ENCODE measurements at places on chromosomes 16 and 17.

GRCh38 chr17:9811086-9811485 lies 10.8 kb downstream of the GSG1L2 start:
- DNase-seq, result no peak

- no peak for DNase-seq
Measured at GRCh38 chr16:58105631-58106030, 23.6 kb downstream of the CFAP20 start.

DNA sequence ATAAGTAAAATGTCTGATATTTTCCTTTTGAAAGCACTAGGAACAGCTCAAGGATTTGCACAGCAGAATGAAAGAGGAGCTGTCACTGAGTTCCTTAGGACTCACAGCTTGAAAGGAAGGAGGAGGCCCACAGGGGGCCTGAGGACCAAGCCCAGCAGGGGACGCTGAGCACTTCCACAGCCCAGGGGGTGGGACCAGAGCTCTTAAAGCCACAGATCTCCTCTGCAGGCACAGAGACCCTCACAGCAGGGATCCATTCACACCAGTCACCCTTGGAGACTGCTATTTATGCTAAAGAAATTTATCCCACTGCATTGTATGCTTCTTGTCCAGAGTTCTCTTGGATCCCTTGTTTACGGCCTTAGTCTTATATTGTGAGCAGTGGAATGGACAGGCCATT lies 253.3 kb downstream of the STX8 start:
- DNase-seq, result no peak

DNA sequence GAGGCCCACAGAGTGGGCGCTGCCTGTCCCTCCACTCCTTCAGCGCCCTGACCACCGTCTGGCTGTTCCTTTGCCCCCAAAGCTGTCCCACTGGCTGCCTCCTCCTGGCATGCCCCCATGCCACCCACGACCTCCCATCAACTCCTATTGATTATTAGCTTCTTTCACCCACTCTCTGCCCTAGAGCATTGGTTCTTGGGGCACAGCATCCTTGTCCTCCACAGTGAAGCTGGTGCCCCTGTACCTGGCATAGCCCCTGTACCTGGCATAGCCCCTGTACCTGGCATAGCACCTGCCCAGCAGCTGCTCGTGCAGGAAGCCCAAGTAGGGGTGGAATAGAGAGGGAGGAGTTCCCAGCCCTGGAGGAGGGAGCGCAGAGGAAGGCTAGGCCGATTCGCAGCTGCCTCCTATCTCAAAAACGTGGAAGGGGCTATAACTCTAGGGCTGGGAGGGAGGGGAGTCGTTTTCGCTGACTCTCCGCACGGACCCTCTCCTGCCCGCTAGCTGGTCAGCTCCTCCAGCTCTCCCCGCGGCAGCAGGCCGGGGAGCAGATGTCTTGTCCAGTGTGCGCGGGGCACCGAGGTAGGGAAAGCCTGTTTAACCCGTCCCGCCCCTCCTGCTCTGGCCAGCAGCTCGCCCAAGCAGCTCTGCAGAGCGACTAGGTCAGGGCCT lies 5.7 kb upstream of the ACTG1 start:
- no peak for DNase-seq

GRCh38 chr17:7886227-7887037 lies 2.2 kb upstream of the CHD3 start:
- peak; percentile 34 for DNase-seq

GRCh38 chr17:59406808-59407381 lies 75.4 kb downstream of the YPEL2 start:
- DNase-seq, result peak; percentile 40

- DNase-seq, result peak; percentile 59
Measured at GRCh38 chr16:74623214-74623838, 16.4 kb upstream of the GLG1 start.

- DNase-seq, result peak; percentile 10
Measured at GRCh38 chr16:27973678-27974077, 89.8 kb downstream of the GSG1L start.

GRCh38 chr16:56911771-56912571 lies 20.0 kb upstream of the HERPUD1 start:
- DNase-seq, result no peak

DNA sequence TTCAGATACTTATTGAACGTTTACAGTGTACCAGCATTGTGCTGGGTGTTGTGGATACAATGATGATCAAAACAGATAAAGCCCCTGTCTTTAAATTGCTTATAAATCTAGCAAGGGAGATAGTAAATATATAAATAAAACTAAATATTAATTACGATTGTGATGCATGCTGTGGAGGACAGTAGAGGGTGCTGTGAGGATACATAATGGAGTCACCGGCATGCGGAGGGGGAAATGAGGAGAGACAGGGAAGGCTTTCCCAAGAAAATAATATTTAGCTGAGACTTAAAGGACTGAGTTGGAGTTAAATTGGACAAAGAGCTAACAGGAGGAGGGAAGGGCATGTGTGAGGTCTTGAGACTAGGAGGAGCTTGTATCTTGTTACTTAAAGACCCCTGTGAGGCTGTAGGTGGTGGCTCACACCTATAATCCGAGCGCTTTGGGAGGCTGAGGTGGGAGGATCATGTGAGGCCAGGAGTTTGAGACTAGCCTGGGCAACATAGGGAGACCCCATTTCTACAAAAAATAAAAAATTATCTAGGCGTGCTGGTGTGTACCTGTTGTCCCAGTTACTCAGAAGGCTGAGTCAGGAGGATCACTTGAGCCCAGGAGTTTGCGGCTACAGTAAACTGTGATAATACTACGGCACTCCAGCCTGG lies 2.4 kb downstream of the DHRS7B start:
- DNase-seq, result no peak

- DNase-seq, result no peak
Measured at GRCh38 chr17:3818786-3819185, 17.8 kb upstream of the ITGAE start.

- DNase-seq, result no peak
Measured at GRCh38 chr17:22409160-22409751, 716.9 kb downstream of the KCNJ18 start.

- DNase-seq, result no peak
Measured at GRCh38 chr17:77409282-77410161, 268.8 kb downstream of the SEC14L1 start.

DNA sequence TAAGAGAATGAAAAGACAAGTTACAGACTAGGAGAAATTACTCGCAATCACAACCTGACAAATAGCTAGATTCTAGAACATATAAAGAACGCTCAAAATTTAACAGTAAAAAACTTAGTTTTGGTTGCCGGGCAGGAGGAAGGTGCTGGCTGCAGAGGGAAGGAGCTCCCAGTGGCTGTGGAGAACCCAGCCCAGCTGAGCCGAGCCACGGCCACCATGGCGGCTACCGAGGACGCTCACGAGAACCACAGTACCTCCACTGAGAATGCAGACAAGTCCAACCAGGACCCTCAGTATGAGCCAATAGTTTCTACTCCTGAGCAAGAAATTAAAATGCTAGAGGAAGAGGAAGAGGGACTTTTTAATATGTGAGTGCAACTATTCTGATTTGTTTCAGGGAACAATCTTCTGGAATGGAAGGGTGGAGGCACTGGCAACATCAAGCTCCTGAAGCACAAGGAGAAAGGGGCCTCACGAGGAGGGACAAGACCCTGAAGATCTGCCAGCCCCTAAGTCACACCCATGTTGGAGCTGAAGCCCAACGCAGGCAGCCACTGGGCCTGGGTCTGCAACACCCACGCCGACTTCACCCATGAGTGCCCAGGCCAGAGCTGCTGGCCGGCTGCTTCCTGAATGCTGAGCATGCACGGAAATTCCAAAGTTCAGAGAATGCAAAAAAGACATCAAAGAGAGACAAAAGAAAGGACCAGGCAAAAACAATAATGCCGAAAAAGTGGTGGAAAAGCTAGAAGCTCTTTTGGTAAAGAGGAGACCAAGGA lies 55.0 kb downstream of the DNAH17 start:
- no peak for DNase-seq

- DNase-seq, result no peak
Measured at GRCh38 chr17:27647765-27648164, 16.8 kb downstream of the LGALS9 start.

DNA sequence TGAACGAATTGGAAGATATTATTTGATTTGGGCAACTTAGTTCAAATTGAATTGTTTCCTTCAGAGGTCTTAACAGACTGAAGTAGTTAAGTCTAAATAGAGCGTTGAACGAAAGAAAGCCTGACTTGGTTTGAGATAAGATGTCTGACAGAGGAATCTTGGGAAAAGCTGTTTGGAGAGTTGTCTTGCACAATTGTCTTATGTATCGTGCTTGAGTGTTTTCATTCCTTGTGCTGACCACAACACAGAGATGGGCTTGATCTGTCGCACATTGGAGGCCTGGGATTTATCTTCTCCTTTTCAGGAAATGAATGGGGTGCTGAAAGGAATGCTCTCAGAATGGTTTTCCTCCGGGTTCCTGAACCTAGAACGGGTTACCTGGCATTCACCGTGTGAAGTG lies 7.8 kb downstream of the MLYCD start:
- no peak for DNase-seq

- DNase-seq, result peak; percentile 64
Measured at GRCh38 chr16:79171931-79172705, 428.4 kb downstream of the MAF start.

DNA sequence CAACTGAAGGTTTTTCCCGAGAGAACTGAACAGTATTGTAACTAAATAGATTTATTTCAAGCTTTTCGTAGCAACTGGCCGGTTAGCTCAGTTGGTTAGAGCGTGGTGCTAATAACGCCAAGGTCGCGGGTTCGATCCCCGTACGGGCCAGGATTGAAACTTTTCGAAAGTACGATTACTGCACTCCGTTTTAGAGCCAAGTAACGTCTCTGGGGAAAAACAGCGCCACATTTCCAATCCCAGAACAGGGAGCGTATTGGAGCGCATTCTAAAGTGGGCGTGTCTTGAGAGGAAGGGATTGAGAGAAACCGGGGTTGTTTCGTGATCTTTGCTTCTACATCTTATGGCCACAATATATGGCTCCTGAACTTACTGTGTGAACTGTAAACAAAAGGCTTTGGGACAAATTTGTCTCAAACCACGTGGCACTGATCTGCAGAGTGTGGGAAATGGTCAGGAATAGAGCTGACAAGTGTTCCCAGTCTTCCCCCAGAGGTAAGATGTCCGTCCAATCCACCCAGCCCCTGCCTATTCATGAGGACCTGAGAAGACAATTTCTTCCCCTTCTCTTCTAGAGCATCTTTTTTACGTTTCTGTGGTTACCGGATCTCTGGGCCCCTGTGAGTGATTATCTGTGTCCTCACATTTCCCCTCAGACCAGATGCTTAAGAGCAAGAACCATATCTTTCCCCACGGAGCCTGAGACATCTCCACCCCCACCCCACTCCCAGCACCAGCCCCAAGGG lies 2.3 kb downstream of the BORCS6 start:
- DNase-seq, result peak; percentile 89

GRCh38 chr17:49968405-49969133 lies 421 bp upstream of the DLX4 start:
- DNase-seq, result peak; percentile 73

DNA sequence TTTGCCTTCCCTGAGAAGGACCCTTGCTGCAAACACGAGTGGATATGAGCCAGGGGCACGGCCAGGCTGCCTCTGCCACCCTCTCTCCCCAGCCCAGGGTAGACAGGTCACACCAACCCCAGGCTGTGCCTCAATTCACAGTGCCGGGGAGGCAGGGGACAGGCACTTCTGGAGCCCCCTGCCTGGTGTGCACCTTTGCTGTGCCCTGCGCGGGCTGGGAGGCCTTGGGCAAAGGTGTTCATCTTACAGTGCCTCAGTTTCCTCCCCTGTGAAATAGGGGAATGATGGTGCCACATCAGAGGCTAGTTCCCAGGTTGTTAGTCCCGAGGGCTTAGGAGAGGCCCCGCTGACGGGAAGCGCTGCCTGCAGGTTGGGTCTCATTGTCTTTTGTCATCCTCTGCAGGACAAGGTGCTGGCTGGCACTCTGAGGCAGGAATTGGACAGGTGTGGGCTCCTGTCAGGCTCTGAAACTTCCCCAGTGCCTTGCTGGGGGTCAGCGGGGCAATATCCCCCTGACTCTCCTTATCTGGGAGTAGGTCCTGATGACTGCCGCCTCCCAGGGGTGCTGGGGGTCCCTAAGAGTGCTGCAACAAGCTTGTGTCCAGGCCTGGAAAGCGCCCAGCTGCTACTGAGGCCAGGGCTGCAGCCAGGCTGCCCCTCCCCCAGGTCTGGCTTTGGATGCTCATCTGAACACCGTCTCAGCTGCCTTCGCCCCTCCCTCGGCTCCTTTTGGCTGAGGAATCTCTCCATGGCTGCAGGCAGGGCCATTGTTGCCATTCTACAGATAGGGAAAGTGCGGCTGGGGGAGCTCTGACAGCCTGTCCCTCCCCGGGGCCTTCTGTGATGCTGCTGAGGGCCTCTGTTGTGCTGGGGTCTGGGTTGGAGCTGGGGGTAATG lies 3.1 kb downstream of the PRSS21 start:
- DNase-seq, result no peak

DNA sequence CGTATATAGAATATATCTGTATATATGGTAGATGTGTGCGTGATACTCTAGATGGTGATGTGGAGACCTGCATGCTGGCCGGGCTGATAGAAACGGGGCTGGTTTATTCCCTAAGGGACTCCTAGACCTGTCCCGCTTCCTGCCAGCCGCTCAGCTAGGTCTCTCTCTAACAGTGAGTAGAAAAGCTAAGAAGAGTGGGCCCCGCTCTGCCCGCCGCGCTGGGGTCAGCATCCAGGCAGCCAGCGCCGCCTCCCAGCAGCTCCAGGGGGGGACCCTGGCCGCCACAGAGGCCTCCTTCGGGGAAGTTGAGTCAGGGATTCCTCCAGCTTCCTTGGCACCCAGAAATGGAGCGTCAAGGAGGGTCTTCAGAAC lies 9.4 kb downstream of the CYGB start:
- DNase-seq, result no peak

DNA sequence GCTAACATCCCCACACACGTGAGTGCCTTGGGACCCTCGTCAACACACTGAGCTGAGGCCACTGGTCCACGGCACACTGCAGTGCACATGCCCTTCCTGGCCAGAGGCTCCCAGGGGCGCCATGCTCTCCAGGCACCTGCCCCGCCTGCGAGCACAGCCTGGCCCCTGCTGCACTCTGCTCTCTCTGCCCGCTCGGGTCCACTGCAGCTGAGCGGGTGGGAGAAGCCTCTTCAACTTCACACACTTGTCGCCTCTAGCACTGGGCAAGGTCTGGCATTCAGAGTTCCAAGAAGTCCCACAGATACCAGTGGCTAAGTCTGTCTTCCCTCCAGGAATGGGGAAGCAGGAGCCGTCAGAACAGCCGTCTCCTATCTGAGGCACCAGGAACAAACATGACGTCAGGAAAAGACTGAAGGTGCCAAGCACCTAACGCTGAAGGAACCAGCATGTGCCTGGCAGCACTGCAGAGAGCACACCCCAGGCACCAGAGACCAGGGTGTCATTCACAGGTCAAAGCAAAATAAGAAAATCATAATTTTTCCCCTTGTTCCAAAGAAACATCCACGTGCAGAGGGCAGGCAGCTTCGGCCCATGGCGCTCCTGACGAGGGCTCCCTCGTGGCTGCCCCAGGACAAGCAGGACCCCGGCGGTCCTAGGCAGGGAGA lies 82.9 kb downstream of the ZNF778 start:
- DNase-seq, result no peak

DNA sequence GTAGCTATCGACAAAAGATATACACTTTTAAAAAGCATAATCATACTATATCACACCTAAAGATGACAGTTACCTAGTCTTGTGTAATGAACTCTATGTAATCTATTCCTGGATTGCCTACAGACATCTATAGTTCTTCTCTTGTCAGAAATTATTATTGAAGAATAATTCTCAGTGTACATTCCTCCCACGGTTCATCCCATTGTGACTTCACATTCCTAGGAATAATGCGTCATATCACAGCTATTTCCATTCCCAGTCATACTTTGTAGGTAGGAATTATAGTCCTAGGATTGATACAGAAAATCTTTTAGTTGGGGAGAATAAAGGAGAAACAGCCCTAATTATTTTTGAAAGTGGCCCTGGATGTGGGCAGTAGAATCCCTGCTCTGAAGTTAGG lies 44.0 kb upstream of the ABCC11 start:
- no peak for DNase-seq

- DNase-seq, result no peak
Measured at GRCh38 chr16:11706180-11706742, 36.4 kb downstream of the TXNDC11 start.

Measured in NCI-H1417 (cell line).